CD4-positive, alpha-beta T cell treated with Interleukin-12 subunit alpha and Interleukin-12 subunit beta, for 1 hour (primary cell): ENCODE measurements at places on chromosomes 3 and 15.

- no peak for DNase-seq
Measured at GRCh38 chr3:167102071-167102470, 278.0 kb downstream of the ZBBX start.

- DNase-seq: no peak
Measured at GRCh38 chr15:97401195-97401594, 559.3 kb upstream of the ARRDC4 start.

DNA sequence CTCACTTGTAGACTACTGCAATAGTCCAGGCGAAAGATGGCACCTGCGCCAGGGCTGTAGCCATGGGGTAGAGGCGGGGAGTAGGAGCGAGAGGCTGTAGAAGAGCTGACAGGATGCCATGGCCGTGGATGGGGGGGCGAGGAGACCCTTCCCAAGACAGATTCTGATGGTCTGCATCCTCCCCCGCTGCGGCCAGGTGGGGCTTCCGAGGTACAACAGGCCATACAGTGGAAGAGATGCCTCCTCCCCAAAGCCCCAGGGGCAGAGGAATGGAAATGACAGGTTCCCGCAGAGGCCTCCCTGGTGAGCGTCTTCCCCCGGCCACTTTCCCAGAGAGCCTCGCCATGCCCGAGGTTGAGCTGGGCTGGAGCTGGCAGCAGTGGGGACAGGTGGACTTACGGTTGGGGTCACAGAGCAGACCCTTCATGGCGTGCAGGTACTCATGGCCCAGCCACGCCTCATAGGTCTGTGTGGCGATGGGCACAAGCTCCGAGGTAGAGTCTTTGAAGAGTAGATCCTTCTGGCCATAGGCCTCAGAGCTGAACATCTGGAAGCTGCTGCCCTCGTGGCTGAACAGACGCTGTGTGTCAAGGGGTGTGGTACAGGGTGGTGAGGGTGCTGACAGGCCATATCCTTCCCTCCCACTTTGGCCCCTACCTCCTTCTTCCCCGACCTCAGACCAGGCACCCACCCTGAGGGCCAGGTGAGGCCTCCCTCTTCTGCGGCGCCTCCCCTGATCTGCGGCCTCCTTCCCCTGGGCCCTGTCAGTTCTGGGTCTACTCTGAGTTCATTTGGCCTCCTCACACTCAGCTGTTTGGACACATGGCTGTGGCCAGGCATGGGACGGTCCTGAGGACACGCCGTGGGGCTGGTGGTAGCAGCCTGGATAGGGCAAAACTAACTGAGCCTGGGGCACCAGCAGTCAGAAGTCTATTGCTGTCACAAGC, 13.6 kb downstream of the MELTF start:
- no peak for DNase-seq

- no peak for DNase-seq
Measured at GRCh38 chr3:129345971-129346370, 67.3 kb downstream of the HMCES start.

DNA sequence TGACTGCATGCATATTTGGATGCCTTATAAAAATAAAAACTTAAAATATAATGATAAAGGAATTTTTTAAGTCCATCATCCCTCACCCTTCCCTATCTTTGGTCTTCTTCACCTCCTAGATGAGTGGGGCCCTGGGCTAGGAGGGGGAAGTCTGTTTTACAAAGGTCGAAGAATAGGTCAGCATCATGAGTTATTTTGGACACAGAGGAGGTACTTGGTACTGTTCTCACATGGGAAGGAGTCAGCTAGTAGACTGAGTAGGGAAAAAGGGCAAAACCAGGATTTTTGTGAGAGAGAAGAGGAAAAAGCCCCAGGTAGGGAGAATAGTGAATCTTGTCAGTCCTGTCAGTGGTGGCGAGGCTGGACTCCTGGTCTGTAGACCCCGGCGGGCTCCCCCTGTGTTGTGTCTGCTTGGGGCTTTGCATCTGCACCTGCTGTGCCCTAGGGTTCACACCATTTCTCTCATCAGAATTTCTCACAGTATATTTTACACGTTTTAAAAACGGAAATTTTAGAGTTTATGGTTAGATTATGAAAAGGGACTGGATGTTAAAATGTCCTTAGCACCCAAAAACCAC, 17.2 kb downstream of the GCSAM start:
- DNase-seq: no peak

DNA sequence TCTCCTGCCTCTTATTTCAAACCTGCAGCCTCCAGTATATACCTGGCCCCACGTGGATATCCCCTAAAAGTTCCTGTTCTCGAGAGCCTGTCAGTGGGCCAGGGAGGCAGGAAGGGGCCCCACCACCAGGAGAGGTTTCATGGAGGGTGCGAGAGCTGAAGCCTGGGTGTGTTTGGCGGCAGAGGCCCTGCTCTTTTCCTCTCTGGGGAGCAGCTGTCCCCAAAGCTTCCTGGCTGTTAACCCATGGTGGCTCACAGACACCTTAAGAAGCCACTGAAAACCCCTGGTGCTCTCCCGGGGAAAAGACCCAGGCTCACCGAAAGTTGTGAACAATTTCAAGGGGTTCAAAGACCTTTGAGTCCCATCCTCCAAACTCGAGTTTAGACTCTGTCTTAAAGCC, 1.1 kb downstream of the PRRT3 start:
- DNase-seq: no peak

GRCh38 chr15:67813104-67813634, 12.1 kb upstream of the SKOR1 start:
- DNase-seq: no peak

GRCh38 chr3:25468866-25469319, 40.8 kb downstream of the RARB start:
- DNase-seq: no peak

DNA sequence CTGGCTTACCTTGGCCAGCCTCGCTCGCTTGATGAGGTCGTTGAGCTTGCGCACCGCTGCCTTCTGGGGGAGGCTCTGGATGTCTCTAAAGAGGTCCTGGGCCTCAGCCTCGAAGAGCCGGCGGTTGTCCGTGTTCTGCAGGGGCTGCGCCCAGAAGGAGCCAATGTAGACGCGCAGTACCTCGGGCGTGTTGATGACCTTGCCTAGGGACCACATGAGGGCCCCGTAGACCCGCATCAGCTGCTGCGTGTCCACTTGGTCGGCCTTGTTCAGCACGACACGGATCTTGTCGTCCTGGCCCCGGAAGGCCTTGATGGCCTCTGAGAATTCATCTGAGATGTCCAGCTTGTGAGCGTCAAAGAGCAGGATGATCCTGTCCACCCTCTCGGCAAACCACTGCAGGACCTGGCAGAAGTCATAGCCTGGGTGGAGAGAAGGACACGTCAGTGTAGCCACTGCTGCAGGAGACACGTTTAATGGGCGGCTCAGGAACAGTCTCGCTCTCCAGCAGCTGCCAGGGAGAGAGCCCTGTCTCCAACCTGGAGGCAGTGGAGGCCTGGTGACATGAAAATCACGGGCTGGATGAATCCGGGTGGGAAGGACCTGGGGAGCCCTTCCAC, 25.5 kb upstream of the SPTBN5 start:
- no peak for DNase-seq

DNA sequence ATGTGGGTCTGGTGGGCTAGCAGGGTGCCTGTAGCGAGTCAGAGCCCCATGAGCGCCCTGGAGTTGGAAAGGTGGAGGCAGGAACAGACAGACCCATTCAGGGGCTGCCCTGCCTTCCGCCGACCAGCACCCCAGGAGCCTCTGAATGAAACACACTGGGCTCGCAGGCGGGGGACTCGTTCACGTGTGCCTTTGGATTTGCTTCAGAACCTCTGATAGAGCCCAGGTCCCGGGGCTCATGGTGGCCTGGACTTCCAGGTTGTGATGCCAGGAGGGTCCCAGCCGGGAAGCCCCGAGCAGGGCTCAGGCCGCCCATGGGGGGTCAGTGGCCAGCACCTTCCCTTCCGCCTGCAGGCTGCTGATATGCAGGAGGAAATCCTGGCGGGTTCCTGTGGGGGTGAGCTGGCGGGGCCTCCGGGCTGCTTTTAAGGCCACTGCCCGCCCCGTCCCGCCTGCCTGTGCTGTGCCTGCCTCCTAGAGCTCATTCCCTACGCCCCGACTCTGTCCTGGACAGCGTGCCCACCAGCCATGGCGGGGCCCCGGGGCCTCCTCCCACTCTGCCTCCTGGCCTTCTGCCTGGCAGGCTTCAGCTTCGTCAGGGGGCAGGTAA, at the start of gene STAB1:
Gene STAB1, plus strand, starts transcription at position 453 of the 610 bp plus-strand sequence. Its CDS starts 76 bp downstream, at position 529.
- no peak for DNase-seq

DNA sequence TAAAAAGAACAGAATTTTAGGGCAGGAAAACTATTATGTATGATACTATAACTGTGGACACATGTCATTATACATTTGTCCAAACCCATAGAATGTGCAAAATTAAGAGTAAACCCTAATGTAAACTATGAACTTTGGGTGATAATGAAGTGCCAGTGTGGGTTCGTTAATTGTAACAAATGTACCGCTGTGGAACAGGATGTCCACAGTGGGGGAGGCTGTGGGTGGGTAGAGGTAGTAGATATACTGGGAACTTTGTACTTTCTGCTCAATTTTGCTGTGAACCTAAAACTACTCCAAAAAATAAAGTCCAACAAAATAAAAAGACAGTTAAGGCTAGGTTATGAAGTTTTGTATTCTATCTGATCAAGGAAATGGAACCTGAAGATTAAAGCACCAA, 24.8 kb downstream of the CD96 start:
- DNase-seq: no peak

DNA sequence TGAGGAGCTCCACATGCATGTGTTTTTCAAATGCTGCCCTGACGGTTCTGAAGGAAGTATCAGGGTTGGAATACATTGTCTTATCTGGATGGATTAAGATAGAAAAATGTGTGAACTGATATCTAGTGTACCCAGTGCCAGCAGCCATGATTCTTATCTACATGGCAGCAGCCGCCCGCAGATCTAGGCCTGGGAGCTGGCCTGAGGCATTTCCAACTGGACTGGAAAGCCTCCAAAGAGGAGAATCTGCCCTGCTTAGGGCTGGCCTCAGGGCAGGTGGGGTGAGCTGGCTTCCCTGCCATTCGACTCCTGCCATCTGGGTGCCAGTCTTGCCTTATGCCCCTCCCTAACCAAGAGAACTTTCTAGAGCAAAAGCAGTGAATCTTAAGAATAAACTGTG, 125.8 kb downstream of the SSR3 start:
- DNase-seq: no peak

GRCh38 chr15:31437686-31438085, 111.1 kb downstream of the KLF13 start:
- peak; percentile 34 for DNase-seq

DNA sequence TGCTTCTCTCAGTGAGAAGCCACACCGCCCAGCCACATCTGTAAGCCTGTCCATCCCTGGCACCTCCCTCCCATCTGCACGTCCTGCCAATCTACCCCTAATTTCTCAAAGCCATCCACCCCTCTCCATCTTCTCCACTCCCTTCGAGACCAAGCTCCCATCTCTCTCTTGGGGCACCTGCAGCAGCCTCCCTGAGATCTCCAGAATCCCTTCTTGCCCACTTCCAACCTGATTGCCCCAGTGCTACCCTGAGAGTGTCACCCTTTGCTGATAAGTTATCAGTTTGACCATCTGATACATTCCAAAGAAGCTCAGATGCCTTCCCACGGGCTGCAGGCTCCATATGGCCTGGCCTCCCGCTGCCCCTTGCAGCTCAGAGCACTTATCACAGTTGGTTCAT, 496.1 kb downstream of the SHQ1 start:
- no peak for DNase-seq

DNA sequence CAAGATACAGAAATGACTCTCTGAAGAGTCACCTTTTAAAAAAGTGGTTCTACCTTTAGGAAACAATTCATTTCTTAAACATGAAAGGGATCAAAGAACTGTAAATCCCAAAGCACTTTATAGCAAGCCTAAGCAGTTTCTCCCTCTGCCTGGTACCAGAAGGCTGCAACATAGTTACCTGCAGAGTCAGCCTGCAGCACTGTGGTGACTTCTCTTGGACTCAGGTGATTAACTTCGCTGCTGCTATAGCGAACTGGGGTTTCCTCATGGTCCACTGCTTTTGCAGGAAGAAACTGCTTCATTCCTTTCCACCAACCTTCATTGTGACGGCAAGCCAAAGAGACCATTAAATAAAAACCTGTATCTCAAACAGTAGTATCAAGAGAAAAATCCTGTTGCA, 37.3 kb downstream of the ST3GAL6 start:
- no peak for DNase-seq
